ENCODE measurements at places on chromosomes 16 and 17.
A peak's percentile ranks its signal among the peaks of the same experiment; 100 is the strongest.

GRCh38 chr17:40533896-40534295 is 31.4 kb downstream of the CCR7 start:
- no peak for DNase-seq

- DNase-seq = no peak
Observed at GRCh38 chr17:64472564-64472963, 23.6 kb downstream of the MILR1 start.

- DNase-seq = no peak
Observed at GRCh38 chr17:354651-355556, 2.3 kb upstream of the RPH3AL start.

DNA sequence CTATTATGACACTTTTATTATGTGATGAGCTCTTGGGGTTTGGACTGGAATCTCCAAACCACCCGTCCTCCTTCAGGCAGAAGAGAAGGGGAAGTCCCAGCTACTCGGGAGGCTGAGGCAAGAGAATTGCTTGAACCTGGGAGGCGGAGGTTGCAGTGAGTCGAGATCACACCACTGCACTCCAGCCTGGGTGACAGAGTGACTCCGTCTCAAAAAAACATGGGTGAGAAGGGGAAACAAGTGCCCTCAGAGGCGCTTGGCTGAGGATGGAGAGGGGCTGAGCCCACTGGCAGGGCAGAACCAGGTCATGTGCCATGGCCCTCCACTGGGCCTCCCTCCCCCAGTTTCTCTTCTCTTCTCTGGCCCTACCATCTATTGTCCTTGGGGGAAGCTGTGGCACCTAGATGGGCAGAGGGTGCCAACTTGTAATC is 120.9 kb upstream of the SMURF2 start:
- no peak for DNase-seq

DNA sequence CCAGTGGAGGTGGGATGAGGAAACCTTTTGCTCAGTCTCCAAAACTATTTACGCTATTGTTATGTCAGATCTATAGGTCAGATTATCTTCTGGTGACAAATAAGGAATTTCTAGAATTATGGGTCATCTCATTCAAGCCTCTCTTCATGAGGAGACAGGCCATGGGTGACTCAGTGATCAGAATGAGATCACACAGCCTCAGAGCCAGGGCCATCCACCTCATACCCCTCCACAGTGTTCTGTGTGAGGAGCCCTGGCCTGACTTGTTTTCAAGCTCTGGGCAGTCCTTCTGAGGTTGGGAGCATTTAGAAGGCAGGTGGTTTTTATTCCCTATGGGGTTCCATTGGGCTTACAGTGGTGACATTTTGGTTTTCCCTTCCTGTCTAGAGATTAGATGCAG is 26.5 kb downstream of the YPEL2 start:
- no peak for DNase-seq

GRCh38 chr17:42928714-42929496 is 28.3 kb downstream of the G6PC1 start:
- DNase-seq = peak; percentile 49

DNA sequence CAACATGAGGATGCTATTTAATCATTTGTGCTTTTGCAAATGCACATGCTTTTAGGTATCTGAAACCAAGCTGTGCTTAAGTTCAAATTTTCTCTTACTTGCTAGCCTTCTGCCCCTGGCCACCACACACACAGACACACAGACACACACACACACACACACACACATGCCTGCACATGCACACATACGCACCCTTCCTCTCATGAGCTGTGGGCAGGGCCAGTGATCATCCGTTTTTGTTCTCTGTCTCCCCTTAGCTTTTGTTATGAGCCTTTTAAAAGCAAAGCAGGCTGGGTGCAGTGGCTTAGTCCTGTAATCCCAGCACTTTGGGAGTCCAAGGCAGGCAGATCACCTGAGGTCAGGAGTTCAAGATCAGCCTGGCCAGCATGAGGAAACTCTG is 34.2 kb downstream of the CD300LF start:
- DNase-seq = no peak

DNA sequence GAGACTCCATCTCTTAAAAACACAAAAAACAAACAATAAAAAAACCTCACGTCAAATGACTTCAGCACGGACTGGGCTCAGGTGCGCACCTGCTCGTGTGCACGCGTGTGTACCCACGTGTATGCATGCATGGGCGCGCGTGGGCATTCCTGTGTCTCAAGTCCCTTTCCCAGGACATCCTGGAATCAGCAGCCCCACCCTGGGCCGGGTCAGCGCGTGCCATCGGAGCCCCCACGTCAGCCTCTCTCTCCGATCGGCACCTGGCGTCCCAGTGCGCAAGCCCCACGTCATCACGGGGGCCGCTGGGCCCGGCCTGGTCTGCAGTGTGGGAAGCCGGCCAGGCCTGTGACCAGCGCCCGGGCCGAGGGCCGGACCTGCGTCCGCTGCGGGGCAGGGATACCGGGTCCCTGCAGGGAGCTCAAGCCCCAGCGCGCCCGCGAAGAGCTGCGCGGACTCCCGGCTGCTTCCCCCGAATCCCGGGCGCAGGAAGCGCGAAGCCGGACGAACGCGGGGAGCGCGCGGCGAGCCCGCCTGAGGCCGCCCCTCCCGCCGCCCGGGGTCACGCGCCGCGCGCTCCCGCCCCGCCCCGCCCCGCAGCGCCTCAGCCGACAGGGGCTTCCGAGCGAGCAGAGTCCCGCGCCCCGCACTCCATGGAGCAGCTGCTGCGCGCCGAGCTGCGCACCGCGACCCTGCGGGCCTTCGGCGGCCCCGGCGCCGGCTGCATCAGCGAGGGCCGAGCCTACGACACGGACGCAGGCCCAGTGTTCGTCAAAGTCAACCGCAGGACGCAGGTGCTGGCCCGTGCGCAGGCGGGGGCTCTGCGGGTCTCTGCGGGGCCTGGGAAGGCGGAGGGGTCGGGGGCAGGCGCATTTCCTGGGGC is at the start of gene FN3K:
Gene FN3K, plus strand, starts transcription at position 629 of the 880 bp plus-strand sequence. Its CDS starts 22 bp downstream, at position 651.
- peak; percentile 17 for DNase-seq

DNA sequence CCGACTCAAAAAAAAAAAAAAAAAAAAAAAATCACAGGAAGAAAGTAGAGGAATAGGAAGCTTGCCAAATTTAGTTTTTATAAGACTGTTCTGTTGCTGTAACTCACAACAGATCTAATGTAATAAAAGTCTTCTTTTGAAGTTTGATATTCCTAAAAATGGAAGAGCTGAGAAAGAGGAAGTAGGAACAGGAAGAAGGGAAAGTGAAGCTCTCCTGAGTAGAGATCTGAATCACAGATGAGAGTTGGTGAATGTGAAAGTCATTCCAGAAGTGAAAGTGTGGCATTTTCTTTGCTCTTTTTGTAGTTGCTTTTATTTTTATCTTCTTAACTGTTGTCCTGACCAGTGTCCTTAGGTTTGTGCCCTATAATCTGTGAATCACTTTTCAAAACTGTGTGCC is 2.1 kb downstream of the NMT1 start:
- DNase-seq = no peak

DNA sequence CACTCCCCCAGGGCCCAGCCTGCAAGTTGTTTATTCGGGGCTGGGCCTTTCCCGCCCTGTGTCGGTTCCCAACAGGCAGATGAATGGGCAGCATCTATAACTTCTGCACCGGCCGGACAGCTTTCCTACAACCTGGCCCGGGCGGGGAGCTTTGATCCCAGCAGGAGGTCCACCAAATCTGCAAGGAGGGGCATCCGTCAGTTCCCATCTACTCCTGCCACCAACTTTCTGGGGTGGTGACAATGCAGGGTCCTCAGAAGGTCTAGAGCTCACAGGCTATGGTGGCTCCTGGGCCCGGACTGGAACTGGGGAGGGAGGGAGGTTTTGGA is 211.9 kb downstream of the NTN1 start:
- DNase-seq = no peak

DNA sequence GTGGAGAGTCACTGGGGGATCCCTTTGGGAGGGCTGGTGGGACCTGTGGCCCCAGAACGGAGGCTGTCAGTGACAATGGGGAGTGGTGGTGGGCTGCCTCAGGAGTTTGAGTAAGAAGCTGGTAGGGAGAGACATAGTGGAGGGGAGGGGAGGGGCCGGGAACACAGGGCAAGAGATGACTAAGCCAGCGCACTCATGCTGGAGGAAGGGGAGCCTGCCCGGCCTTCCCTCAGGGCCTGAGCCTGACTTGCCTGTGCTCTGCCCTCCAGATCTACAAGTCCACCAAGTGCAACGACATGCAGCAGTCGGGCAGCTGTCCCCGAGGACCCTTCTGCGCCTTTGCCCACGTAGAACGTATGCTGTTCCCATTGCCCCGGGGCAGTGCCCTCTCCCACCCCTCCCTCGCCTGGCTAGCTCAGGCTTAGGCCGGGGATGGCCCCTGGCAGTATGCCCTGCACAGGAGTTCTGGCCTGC is 29.3 kb downstream of the UNC13D start:
- DNase-seq = peak; percentile 23

GRCh38 chr16:75763204-75763603 is 36.9 kb upstream of the CPHXL start:
- no peak for DNase-seq

DNA sequence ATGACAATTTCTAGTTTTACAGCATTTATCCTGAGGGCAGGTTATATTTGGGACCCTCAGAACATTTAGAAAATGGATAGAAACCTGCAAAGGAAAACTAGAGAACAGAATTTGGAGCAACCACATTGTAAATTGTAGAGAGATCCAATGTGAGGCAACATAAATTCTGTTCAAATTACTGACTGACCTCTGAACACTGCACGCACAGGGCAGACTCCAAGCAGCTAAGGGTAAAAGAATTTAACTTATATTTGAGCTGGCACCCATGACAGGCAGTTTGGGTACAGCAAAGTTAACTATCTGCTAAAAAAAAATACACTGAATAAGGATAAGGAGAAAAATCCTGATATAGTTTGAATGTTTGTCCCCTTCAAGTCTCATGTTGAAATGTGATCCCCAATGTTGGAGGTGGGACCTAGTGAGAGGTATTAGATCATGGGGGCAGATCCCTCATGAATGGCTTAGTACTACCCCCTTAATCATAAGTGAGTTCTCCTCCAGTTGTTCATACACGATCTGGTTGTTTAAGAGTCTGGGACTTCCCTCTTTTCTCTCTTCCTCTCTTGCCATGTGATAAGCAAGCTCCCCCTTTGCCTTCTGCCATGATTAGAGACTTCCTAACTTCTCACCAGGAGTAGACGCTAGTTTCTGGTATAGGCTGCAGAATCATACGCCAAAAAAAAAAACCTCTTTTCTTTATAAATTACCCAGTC is 75.7 kb downstream of the FBXL20 start:
- no peak for DNase-seq

DNA sequence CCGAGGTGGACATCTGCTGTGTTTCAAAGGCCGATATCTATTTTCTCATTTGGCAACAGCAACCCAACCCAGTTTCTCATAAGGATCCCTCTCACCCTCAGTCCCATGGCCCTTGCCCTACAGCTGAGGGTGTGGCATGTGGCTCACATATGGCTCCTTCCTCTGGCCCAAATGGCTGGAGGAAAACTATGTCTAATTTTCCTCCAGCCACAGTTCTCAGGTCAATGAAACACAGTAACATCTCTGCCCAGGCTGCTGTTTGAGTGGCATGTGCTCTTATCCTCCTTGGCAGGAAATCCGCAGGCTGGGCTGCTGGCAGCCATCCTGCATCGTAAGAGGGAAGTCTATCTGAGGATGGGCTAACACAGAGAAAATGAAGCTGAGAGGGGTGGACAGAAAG is 24.1 kb downstream of the SERPINF1 start:
- no peak for DNase-seq

DNA sequence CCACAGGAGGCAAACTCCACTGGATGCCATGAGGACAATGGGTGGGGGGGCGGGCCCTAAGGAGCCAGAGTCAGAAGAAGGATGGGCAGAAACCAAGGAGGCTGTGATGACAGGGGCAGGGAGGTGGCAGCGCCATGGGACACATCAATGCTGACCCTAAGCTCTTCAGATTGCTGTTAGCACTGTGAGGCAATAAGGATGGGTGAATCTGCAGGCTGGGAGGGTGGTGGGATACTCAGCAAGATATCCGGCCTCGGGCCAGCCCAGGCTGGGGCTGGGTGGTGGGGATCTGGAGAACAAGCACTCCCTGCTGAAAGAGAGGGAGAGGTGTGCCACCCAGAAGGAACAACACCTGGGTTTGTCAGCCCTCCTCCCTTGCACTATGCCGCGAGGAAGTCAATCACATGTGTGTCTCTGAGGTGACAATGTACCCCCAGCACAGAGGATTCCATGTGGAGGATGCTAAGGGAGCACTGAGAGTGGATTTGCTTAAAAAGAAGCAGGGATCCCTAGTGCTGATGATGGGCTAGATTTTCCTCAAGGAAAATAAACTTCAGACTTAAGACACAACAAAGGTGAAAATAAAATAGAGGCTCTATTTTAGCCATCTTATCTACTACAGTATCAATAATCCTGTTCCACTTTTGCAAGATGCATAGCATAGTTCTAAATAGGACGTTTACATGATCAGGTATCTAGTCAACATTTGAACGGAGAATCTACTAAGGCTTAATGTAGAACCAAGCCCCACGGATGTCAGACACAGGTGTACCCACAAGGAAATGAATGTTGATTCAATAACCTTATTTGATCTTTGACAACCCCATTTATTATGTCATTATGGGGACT is 22.6 kb downstream of the SMPD3 start:
- DNase-seq = no peak

GRCh38 chr17:39339272-39339671 is 62.2 kb downstream of the FBXL20 start:
- DNase-seq = no peak

DNA sequence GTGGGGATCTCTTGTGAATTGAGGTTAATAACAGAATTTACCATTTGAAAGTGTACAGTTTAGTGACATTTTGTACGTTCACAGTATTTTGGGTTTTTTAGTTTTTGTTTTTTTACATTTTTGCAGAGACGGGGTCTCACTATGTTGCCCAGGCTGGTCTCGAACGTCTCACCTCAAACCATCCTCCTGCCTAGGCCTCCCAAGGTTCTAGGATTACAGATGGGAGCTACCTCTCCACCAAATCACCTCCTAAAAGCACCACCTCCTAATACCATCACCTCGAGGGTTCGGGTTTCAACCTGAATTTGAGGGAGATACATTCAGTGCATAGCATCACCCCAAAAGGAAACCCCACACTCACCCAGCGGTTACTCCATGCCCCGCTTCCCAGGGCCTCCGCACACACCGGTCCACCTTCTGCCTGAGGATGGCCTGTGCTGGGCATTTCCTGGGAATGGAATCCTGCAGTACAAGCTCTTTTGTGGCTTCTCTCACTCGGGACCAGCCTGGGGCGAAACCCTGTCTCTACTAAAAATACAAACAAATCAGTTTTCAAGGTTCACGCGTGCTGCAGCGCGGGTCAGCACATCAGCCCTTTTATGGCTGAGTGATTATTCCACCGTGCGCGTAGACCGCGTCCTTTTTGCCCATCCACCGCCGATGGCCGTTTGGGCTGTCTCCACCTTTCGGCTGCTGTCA is 182.7 kb upstream of the CIBAR2 start:
- no peak for DNase-seq

DNA sequence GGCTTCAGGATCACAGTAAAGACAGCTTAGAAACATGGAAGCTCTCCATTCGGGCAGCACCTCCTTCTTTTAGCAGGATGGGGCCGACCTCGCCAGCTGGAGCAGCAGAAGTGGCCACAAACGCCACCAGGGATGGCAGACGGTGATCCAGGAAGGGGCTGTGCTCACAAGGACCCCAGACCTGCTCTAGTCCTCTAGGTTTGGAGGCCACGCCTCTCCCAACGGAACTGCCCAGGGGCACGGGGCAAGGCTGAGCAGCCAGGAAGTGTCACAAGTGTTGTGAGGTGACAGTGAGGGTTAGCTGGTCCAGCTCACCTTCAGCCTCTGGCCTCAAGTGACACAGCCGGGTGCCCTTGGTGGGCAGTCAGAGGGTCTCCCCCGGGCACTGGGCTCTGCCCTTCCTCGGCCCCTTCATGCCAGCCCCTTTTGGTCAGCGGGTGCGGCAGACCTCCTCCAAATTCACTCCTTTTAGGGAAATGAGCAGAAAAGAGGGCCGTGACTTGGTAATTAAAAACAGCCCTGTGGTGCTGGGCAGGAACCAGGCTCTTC is 20.4 kb downstream of the CEP295NL start:
- DNase-seq = no peak

All from AG09309 (cell line).